Activated CD4-positive, alpha-beta T cell treated with anti-CD3 and anti-CD28 coated beads, Interleukin-2, amount 10 ng/mL, durations not matched to agents 7 days and 5 days (primary cell): ENCODE measurements at places on chromosomes 4 and X. TPM values are rescaled to one million over a fixed set of nuclear protein-coding genes. Genes with fewer than 3 reads are reported as not detected.

GRCh38 chrX:120662662-120663061, 32.8 kb upstream of the C1GALT1C1 start:
- no peak for DNase-seq

The CC2D2A gene
- not detected for total RNA-seq

The GLUD2 gene
- 0.27 TPM for total RNA-seq

DNA sequence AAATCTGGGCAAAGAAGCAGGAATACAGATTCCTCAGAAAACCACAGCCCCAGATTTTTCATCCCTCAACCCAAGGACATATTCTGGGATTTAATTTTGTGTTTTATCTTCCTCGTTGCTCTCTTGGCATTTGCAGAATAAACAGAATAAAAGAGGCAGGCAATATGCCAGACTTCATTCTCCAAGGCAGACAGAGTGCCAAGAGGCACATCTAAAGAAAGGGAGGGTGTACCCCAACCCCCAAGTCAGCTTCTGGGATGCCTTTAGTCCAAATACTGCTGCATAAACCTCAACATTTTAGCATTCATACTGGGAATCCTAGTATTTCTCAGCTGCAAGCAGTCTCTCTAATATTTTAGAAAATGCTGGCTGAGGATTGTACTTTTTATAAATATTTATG, 629.2 kb downstream of the KLHL13 start:
- DNase-seq, result no peak

The JADE3 gene
- 0.96 TPM for total RNA-seq

DNA sequence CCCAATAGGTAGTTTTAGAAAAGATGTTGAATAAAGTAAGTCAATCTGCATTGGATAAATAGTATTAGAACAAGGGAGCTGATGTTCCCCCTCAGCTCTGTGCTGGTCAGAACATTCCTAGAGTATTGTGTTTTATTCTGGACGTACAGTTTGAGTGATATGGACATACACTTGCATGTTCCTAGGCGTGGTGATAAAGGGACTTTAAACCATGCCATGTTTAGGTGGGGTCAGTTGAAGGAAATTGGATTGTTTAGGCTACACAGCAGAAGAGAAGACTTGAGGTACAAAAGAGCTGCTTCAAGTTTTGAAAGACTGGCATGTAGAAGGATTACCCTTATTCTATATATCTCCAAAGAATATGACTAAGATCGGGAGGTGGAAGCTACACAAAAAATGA, 21.6 kb downstream of the GK start:
- DNase-seq, result no peak

The ZNF157 gene
- total RNA-seq, result 0.40 TPM

- DNase-seq, result no peak
These were observed 63.4 kb downstream of the GPR50 start for GRCh38 chrX:151239751-151240150.

- no peak for DNase-seq
These were observed 204.9 kb downstream of the AASDH start for GRCh38 chr4:56182356-56182755.

- DNase-seq, result no peak
These were observed 50.8 kb downstream of the HTRA3 start for GRCh38 chr4:8320386-8320750.

The PASD1 gene
- total RNA-seq, result not detected

DNA sequence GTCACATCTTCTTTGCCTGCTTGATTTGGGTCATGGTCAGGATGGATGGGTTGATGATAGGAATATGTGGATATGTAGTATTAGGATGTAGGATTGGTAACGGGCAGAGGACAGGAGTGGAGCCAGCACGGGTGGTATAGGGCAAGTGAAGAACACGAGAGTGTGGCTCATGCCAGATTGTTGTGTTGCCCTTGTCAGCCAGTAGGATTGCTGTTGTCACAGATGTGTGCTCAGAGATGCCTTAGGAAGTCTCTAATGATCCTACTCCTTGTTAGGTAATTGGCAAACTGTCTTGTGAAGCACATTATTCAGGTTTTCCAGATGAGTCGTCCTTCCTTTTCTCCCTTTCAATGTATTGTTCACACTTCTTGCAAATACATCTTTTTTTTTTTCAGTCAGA, 5.5 kb downstream of the ATP10D start:
- DNase-seq, result no peak

DNA sequence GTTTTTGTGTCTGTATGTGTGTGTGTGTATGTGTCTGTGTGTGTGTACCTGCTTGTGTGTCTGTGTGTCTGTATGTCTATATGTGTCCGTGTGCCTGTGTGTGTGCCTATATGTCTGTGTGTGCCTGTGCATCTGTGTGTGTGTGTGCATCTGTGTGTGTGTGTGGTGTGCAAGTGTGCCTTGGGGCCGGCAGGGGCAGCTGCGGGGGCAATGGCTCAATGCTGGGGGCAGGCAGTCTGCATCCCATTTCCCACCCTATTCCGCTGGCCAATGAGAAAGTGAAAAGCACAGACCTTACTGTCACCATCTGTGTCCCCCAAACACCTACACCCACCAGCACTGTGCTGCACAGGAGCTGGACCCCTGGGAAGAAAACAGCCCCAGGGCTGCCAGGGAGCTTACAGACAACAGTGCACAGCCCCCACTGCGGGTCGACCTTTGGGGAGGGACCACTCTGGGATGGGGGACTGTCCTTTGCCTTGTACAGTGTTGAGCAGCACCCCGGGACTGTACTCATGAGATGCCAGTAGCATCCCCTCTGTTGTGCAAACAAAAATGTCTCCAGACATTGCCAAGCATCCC, 246.0 kb downstream of the EVC2 start:
- no peak for DNase-seq

GRCh38 chrX:1401611-1402430, 9.9 kb upstream of the SLC25A6 start:
- no peak for DNase-seq

The MID1IP1 gene
- total RNA-seq, result 62.0 TPM
